Renal pelvis (tissue), 12 donors: ENCODE measurements at places on chromosomes 16 and 17. TPM values are rescaled to one million over a fixed set of nuclear protein-coding genes. Genes with fewer than 3 reads are reported as not detected.

Gene WIPI1
- 28.4 TPM for polyA plus RNA-seq

Gene HEATR3
- 25.2 TPM for polyA plus RNA-seq

Gene CALB2
- 0.70 TPM for polyA plus RNA-seq

Gene TP53TG3C
- not detected for polyA plus RNA-seq

Gene IKZF3
- polyA plus RNA-seq, result 0.23 TPM
